ENCODE measurements at places on chromosomes 4 and X.

DNA sequence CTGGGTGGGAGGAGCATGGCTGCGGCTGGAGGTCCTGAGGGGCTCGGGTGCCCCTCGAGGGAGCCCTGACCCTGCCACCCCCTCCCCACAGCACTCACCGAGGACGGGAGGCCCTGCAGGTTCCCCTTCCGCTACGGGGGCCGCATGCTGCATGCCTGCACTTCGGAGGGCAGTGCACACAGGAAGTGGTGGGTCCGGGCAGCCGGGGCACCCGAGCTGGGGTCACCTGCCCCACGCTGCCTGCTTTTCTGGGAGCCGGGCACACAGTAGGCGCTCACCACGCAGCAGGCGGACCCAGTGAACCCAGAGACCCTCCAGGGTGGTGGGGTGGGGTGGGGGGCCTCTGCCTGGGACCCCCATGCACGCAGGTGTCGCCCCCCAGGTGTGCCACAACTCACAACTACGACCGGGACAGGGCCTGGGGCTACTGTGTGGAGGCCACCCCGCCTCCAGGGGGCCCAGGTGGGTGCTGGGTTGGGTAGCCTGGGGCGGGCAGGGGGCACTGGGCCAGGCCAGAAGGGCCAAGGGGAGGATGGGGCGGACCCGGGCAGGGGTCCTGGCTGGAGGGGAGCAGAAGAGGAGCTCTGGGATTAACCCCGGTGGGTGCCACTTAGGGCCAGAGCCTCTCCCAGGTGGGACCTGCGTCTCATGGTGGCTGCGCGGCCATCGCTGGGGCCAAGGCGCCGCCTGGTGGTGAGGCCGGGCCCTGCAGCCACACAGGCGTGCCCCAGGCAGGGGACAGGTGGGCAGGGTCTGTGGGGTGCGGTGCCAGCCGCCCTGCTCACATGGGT is 1.4 kb downstream of the HGFAC start:
- peak; percentile 39 for DNase-seq

- DNase-seq: peak; percentile 12
These were observed 22.8 kb upstream of the CENPVL3 start for GRCh38 chrX:51641421-51642021.

- DNase-seq: no peak
These were observed 79.6 kb upstream of the SPANXN2 start for GRCh38 chrX:143800150-143800549.

DNA sequence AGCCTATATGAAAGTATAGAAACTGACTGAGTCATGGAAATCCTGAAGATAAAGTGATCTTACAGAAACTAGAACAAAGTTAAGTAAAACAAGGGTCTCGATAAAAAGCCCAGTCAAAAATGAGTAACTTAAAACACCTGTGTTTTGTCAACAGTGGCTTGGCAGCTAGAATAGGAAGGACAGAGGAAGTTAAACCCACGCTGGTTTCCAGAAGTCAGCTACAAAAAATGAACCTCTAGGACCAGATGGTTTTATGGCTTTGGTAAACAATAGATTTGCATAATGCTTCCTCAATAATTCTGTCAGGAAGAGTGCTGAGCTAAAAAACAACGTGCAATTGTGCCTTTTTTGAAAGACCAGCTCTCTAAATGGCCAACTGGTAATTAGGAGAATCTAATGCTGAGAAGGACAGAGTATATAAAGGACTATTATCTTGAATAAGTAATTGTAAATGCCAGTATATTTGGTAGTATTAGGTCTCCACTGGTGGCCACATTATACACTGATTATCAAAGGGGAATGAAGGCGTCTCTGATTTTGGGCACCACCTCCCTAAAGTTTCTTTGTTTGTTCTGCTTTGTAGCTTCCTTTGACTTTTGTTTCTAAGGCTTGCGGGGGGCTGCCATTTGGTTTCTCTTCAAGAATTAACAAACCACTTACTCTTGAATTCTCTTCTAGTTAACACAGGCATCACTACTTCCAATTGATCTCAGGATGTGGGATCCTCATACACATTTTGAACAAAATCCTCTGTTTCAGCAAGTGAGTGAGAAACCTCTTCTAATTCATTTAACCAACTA is 72.2 kb upstream of the PPP3CA start:
- no peak for DNase-seq

- DNase-seq: no peak
These were observed 9.3 kb downstream of the CNKSR2 start for GRCh38 chrX:21383546-21383945.

- DNase-seq: no peak
These were observed 70.8 kb downstream of the ANXA10 start for GRCh38 chr4:168163106-168163505.

GRCh38 chr4:87185146-87185870 is 35.1 kb downstream of the KLHL8 start:
- no peak for DNase-seq

DNA sequence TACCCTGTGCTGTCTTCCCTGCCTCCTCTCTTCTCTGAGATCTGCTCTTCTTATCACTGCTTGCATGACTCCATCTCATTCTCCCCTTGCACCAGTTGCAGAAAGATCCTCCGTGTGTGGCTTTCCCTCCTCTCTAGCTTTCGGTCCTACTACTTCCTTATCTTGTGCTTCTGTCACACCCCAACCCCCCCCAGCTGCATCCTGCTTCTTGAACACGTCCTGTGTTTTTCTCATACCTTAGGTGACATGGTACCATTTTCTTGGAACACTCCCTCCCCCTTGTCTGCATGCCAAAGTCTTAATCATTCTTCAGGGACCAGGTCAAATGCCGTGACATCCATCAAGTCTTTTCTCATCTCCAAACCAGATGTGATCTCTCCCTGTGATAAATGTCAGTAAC is 46.4 kb downstream of the FHL1 start:
- DNase-seq: no peak

GRCh38 chr4:188941524-188942119 is 802.4 kb downstream of the TRIML1 start:
- DNase-seq: no peak

DNA sequence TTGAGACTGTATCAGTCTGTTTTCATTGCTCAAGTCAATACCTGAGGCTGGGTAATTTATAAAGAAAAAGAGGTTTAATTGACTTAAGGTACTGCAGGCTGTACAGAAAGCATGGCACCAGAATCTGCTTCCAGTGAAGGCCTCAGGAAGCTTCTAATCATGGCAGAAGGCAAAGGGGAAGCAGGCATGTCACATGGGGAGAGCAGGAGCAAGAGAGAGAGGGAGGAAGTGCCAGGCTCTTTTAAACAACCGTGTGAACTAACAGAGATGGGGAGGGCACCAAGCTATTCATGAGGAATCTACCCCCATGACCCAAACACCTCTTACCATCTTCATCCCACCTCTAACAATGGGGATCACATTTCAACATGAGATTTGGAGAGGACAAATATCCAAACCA is 7.2 kb upstream of the TMEM131L start:
- no peak for DNase-seq

Data from HepG2 (cell line).